ENCODE measurements at places on chromosomes 6 and 20. TPM values are rescaled to one million over a fixed set of nuclear protein-coding genes. Genes with fewer than 3 reads are reported as not detected.

DNA sequence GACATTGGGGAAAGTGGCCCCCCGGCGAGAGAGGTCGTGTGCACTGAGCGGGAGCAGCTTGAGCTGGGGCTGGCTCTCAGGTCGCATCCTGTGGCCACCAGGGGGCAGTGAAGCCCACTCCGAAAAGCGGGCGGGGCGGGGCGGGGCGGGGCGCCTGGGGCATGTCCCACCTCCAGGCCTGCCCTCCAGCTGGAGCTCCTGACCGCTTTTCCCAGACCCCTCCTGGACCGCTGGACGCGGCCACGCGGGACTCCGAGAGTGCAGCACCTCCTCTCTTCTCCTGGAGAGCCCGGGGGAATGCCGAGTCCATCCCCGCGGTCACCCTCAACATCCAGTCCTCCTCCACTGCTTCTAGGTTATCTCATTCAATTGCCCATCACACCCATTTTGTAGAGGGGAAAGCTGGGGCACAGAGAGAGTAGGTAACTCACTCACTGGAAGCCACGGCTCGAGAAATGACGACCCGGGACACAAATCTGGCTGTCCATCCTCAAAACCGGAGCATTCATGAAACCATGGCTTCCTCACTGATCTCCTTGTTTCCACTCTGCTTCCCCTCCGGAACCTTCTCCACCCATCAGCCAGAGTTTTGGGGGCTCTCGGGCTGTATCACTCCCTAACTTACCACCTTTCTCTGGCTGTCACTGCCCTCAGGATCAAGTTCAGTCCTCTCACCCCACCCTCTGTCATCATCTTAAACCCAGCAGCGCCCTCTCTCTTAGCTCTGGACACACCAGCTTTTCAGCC lies 24.1 kb downstream of the COX4I2 start:
- DNase-seq: peak; percentile 69

The CCN5 gene
- total RNA-seq: 8.1 TPM

DNA sequence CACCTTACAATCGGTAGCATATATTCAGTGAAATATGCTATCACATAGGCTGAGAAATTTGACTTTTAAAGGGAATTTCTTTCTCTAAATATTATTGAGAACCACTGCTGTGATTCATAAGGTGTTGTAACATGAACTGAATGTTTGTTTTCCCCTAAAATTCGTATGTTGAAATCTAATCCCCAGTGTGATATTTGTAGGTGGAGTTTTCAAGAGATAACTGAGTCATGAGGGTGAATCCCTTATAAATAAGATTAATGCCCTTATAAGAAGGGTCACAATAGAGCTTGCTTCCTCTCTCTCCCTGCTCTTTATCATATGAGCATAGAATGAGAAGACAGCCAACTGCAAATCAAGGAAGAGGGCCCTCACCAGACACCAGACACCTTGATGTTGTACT lies 64.8 kb downstream of the LMBRD1 start:
- no peak for DNase-seq

- DNase-seq: no peak
Measured at GRCh38 chr20:5675103-5676091, 74.8 kb upstream of the SHLD1 start.

The PPP1R3D gene
- total RNA-seq: 10.2 TPM

DNA sequence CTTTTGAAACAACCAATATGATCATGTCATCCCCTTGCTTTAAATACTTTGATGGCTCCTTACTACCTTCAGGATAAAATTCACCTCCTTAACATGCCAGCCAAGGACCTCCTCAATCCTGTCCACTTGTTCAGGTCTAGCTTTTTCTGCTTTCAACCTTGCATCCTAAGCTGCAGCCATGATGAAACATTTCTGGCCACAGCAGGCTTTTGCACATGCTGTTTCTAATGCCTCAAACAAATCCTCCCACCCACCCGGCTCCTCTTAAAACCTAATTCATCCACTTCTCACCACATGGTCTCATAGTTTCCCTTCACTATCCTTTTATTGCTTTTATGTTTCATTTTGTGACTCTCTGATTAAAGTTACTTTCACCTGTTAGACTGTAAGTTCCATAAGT lies 124.6 kb downstream of the MYB start:
- DNase-seq: no peak

DNA sequence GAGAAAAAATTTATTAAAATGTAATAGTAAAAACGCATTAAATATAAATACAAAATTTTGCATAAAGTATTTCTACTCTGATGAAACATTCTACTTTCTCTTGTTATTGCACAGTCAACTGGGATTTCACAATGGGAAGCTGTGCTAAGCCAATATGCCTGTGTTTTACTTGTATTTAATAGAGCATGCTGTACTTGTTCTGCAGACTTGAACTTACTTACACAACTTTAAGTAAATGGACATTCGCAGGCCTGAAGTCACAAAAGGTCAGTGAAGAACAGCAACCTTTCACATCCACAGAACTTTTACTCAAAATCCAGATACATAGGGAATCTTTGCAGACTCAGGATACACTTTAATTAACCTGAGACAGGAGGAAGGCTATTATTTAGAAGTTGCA lies 409.5 kb downstream of the BTBD3 start:
- DNase-seq: no peak

DNA sequence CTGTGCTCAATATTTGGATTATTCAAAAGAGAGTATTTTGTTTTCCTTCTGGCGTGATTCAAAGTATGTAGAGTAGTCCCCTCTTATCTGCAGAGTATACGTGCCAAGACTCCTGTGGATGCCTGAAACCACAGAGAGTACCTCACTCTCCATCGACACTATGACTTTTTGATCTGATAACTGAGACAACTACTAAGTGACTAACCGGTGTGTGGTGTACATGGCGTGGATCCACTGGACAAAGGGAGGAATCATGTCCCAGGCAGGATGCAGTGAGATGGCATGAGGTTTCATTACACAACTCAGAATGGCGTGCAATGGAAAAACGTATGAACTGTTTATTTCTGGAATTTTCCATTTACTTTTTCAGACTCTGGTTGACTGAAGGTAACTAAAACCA lies 112.2 kb upstream of the PDE7B start:
- DNase-seq: no peak

The TNXB gene
- 24.6 TPM for total RNA-seq

The KCNS1 gene
- not detected for total RNA-seq

GRCh38 chr6:40042232-40042631 lies 108.0 kb upstream of the MOCS1 start:
- no peak for DNase-seq

GRCh38 chr6:138044458-138044857 lies 62.8 kb downstream of the PERP start:
- DNase-seq: no peak

DNA sequence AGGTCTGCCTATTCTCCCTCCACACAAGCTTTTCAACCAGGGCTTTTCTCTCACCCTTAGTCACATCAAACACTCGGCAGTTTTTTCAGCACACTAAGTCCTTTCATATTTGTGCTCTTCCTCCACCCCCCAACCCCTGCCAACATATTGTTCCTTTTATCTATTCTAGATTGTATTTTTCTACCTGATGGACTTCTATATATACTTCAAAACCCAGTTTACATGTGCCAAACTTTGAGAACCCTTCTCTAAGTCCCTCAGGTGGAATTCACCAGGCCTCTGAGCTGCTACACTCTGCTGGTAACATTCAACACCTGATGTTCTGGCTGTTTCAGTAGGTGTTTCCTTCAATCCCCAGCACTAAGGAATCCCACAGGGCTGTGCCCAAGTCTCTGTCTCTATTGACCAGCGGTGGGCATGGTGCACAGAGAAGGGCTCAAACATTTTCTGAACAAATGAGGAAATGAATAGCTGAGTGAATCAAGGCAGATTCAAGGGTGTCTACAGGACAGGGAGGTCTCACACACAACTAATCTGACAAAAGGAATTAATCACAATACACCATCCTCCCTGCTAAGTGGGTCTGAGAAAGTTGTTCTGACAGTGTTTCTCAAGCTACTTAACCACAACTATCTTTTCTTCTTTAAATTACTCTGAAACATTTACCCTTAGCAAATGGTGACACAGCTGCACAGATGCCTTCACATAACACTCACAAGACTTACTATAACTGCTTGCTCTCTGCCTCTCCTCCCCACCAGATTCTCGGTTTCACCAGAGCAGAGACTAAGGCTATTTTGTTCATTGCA lies 166.5 kb downstream of the TSHZ2 start:
- DNase-seq: no peak

The MYB gene
- 0.05 TPM for total RNA-seq

The MOG gene
- total RNA-seq: not detected

- no peak for DNase-seq
Measured at GRCh38 chr6:113449051-113449450, 408.1 kb upstream of the MARCKS start.

GRCh38 chr20:58850693-58851174 lies at the start of gene GNAS-AS1:
TSS of gene GNAS-AS1 (minus strand) at chr20:58850902.
- DNase-seq: peak; percentile 90

GRCh38 chr20:41030531-41031242 lies 2.1 kb downstream of the TOP1 start:
- no peak for DNase-seq

DNA sequence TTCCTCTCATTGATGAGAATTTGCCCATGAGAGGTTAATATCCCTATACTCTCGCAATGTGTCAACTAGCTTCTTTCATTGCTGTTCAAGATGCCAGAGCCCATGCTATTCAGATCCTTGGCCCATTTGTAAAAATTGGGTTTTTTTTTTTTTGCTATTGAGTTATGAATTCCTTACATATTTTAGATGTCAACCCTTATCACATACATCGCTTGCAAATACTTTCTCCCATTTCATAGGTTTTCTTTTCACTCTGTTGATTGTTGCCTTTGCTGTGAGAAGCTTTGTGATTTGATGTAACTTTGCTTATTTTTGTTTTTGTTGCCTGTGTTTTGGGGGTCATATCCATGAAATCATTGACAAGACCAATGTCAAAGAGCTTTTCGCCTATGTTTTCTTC lies 32.2 kb upstream of the IPCEF1 start:
- no peak for DNase-seq

- DNase-seq: no peak
Measured at GRCh38 chr6:27837625-27838057, 74.6 kb downstream of the OR2B2 start.

DNA sequence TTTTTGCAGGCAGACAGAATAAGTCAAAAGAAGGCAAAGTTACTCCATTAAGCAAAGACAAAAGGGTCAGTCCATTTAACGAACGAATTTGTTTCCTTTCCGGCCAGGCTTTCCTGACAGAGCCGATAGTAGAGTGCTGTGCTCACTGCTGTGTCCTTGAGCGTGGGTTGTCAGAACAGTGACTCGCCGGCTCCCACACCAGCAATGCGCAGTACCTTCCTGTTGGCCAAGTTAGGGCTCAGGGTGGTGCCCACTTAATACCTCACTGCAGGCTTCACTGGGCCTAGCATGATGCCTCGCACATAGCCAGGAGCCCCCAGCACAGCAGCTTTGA lies 294.7 kb downstream of the FOXC1 start:
- no peak for DNase-seq

DNA sequence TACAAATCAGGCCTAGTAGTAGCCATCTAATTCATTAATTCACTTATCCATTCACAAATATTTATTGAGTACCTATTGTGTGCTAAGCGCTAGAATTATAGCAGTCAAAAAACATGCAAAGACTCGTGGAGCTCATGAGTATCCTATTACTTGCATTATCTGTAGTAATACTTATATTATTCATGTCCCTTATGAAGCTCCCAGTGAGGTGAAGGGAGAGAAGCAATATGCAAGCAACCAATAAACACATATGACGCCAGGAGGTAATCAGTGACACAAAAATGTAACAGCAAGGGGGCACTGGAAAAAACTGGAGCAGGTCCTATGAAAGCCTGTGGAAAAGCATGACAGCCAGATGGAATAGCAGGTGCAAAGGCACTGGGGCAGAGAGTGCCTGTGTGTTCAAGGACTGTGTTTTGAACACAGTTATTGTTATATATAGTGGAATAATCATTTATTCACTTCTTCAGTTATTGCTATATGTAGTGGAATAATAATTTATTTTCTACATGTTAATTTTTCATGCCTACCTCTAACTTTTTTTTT lies 109.5 kb downstream of the KIF13A start:
- DNase-seq: no peak

DNA sequence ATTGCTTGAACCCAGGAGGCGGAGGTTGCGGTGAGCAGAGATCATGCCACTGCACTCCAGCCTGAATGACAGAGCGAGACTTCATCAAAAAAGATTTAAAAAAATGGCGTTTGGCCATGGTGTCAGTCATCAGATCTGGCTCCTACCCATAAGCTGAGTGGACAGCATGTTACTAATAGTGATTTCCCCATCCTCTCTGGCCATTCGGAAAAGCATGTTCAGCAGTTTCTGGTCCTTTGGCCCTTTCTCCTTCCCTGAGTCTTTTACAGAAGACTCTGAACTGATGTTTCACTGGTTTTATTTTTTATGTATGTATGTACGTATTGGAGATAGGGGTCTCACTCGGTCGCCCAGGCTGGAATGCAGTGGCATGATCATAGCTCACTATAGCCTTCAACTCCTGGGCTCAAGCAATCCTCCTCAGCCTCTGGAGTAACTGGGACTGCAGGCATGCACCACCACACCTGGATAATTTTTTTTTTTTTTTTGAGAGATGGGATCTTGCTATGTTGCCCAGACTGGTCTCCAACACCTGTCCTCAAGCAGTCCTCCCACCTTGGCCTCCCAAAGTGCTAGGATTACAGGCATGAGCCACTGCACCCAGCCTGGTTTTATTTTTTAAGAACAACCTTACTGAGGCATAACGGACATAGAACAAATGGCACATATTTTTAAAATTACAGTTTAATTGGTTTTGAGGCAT lies 84.2 kb upstream of the CNKSR3 start:
- DNase-seq: no peak

DNA sequence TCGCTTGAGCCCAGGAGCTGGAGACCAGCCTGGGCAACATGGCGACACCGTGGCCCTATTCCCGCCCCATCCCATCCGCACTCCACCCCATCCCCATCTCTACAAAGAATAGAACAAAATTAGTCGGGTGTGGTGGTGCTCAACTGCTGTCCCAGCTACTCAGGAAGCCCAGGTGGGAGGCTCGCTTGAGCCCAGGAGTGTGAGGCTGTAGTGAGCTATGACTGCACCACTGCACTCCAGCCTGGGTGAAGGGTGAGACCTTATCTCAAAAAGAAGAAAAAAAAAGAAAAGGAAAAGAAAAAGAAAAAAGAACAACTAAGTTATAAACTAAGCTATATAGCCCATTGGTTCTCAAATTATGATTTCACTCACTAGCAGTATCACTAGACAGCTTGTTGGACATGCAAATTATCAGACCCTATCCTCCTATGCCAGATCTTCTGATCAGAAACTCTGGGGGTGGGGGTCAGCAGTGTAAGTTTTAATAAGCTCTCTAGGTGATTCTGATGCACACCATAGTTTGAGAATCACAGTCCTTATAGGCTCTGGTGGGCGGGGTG lies 491 bp upstream of the ITCH start:
- DNase-seq: no peak

GRCh38 chr6:151374036-151374683 lies 17.2 kb downstream of the ZBTB2 start:
- DNase-seq: no peak

GRCh38 chr6:104017410-104018381 lies 842.0 kb downstream of the HACE1 start:
- no peak for DNase-seq
